HEK293T (cell line): ENCODE measurements at places on chromosomes 6 and 20.

- DNase-seq = no peak
Observed at GRCh38 chr20:57501461-57502335, 23.2 kb downstream of the CTCFL start.

GRCh38 chr20:58518896-58519593 lies 3.8 kb upstream of the APCDD1L start:
- no peak for DNase-seq

DNA sequence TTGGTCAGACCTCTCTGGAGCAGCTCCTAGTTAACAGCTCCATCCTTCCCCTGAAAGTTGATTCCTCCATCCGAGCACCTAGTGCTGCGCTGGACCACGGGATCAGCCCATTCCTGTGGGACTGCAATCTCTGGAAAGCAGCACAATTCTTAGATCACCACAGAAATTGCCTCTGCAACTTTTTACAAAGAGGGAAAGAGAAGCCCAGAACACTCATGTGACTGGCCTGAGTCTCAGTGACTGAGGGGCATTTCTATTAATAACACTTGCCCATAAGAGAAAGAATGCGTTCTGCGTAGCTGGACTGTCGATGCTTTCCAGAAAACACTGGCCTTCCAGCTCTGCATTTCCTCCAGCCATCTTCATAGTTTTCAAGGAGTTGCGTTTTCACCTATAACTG lies 18.3 kb downstream of the MPC1 start:
- DNase-seq = no peak

- no peak for DNase-seq
Observed at GRCh38 chr6:162637317-162637716, 90.2 kb downstream of the PRKN start.

GRCh38 chr6:30493643-30494250 lies 4.4 kb downstream of the HLA-E start:
- DNase-seq = no peak

GRCh38 chr6:167968091-167968490 lies 29.4 kb upstream of the KIF25 start:
- DNase-seq = peak; percentile 60

- no peak for DNase-seq
Observed at GRCh38 chr6:33620158-33620855, 815 bp upstream of the ITPR3 start.

DNA sequence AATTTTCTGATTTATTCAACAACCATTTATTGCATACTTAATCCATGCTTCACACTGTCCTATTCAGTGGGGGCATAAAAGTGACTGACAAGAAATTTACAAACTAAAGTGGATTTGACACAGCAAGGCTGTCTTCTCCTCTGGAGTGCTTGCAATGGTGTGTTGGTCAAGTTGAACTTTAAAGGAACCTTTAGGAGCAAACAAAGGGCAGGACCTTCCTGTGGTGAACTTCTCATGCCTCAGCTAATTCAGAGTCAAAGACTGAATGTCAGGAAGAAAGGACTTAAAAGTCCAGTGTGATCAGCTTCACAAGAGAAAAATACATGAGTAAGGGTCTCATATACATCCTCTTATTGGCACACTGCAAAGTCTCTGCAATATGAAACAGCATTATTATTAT lies 60.8 kb upstream of the TENT5A start:
- DNase-seq = no peak

DNA sequence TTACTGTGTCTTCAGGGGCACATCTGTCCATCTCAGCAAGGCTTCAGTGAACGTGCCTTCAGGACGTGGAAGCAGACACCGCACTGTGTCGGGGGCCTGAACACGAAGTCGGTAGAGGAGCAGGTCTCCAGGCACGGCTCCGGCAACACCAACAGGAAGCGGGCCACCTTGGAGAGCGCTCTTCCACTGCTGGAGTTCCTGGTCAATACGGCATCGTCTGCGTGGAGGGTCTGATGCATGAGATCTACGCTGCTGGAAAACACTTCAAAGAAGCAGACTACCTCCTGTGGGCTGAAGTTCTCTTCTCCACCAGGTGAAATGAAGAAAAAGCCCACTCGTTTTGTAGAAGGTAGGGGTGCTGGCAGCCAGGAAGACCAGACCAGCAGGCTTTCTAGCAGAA lies 69.3 kb upstream of the SLCO4A1 start:
- no peak for DNase-seq

- DNase-seq = no peak
Observed at GRCh38 chr6:132972971-132973370, 158.6 kb downstream of the RPS12 start.

DNA sequence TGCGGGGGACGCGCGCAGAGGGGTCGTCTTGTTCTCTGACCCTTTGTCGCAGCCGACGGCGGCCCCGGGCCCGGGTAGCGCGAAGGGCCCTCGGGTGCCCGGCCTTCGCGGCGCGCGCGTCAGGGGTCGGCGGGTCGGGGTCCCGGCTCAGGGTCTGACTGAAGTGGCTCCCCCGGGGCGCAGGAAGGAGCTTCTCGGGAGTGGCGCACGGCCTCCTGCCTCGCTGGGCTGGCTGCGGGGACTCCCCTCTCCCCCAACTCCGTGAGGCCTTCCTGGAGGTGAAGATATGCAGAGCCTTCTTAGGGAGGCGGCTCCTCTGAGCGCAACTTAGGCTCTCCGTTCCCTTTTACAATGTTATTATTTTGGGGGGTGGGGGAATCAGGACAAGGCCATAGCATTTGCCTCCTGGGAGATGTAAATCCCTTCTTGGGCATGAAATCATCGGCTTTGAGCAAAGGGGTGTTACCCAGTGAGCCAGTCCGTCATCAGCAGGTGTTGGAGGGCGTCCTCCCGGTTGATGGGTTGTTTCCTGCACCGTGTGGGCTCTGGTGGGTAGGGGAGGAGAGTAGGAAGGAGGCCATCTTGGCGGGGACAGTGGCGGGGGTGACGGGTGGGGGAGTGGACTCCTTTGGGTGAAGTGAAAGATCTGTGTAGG lies 523 bp downstream of the CDS2 start:
- peak; percentile 32 for DNase-seq

DNA sequence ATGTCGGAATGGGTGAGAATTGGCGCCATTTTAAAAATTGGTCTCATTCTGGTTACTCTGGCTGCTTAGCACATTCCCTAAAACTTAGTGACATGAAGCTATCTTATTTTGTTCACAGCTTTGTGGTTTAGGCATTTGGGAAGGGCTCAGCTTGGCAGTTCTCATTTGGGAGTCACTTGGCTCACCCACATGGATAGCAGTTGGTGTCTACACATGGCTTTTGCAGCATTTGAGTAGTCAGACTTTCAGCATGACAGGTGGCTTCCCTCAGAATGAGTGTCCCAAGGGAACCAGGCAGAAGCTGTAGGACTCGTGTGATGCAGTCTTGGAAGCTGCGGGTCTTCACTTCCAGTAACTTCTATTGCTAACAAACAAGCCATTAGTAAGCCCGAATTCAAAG lies 64.6 kb downstream of the UST start:
- DNase-seq = no peak

DNA sequence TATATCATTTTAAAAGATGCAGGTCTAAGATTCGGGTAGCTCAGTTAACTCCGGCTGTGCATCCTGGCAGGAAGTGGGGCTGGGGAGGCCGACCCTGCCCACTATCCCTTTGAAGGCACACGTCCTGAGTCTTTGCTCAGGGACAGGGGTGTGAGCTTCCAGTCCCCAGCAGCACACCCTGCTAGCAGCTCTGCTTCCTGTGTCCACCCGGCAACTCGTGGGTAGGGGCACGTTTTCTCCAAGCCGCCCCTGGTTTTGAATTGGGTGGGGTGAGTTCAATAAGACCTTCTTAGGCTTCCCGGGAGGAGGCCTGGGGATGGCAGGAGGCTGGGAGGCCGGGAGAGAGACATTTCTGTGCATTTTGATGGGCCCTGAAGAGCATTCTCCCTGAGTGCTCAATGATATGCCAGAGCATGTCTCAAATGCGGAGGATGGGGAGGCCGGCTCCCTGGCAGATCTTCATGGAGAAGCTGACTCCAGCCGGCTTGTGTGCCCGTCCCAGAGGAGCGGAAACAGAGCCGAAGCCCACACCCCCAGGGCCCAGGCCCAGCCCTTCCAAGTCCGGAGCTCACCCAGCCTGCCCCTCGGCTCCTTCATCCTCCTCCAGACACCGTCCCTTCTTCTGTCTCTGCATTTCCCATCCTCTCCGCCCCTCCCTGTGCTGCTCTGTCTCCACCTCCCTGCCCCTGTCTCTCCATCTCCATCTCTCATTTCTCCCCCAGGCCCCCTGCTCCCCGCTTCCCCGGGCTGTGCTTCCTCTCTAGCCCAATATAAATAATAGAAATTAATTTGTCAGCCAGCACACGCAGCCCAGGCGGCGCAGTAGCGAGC lies 36.3 kb upstream of the ZFAND3 start:
- DNase-seq = no peak

DNA sequence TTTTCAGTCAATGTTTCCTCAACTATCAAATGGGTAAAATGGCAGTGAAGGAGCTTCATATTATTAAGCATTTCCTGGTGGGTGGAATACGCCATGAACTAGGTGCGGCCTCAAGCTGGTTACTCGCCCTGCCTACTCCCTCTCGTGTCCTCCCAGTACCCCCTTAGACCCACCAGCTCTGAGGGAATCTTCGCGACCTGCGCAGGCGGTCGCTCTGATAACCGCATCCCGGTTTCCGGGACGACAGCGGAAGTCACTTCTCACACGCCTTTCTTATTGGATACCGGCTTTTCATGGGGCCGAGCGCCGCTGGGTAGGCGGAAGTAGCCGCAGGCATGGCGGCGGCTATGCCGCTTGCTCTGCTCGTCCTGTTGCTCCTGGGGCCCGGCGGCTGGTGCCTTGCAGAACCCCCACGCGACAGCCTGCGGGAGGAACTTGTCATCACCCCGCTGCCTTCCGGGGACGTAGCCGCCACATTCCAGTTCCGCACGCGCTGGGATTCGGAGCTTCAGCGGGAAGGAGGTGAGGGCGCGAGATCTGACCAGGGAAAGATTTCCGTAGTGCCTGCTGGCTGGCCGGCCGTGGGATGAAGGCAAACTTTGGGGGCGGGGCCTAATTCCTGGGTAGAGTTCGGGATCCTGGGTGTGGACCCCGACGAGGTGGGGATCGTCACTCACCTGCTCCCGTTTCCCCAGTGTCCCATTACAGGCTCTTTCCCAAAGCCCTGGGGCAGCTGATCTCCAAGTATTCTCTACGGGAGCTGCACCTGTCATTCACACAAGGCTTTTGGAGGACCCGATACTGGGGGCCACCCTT lies at the start of gene PIGT:
Gene PIGT (plus strand): TSS at position 320 of the 816 bp plus-strand sequence. CDS start 16 bp downstream, at position 336.
- DNase-seq = peak; percentile 88

GRCh38 chr6:91242614-91242949 lies 655.7 kb upstream of the MAP3K7 start:
- DNase-seq = no peak

DNA sequence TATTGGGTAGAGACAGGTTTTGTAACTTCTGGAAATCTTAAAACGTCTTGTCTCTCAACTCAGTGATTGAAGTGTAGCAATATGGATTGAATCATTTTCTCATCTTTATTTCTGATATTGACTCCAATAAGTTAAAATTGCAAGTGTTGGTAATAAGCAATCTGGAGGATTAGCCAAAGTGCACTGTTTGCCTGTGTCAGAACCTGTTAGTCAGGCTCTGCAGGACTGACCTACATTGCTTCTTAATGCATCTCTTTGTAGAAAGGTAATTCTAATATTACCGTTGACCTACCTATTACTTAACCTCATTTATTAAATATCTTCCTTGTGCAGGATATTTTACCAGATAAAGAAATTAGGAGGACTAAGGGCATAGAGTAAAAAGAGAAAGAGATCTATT lies 484.0 kb upstream of the CITED2 start:
- no peak for DNase-seq

DNA sequence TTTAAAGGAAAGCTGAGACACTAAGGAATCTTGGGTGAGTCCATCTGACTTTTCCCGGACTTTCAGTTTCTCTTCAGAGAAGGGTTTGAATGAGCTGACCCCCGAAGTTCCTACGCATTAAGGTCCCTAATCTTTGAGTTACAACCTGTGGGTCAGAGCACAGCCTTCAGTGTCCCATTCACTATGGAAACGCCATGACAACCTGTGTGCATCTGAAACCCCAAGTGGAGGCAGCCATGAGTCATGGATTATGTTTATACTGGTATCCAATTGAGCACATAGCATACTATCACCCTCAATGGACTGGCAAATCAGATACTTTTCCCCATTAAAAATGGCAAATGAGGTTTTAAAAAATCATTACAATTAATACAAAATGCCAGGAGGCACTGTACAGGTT lies 11.4 kb downstream of the MYLK4 start:
- DNase-seq = no peak

DNA sequence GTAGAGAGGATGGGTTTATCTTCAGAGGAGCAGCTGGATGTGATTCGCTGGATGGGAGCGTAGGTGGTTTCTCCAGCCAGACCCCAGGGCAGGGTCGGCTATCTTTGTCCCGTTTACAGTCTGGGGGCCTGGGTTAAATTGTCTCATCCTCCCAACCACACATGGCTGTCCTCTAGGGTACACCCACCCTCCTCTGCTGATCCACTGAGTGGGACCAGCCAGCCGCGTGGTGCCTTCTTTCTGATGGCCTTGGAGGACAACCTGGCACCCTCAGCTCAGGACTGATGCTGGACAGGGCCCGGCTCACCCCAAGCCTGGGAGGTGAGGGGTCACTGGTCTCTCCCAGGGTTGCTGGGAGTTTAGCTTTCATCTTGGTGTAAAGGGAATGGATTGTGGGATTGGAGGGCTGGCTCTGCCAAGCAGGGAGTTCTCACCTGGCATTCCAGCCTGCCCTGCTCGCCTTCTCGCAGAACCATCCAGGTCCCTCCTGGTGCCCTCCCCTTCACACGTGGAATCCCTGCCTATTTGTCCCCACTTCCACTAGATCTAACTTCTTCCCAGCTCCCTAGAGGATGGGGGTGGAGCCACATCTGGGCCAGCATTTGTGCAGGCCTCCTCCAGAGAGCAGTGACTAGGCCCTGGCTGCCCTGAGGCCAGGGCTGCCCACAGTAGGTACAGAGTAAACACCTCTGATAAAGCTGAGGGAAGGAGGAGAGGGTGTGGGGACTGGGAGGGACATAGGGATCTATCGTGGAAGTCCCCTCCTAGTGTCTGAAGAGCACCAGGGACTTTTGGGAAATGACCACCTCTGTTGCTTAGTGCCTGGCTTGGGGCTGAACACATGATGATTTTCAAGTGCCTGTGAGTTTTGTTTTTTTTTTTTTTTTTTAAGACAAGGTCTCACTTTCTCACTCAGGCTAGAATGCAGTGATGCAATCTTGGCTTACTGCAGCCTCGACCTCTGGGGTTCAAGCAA lies 1.6 kb downstream of the ITPR3 start:
- no peak for DNase-seq
